Ovary (tissue), 10 donors: ENCODE measurements at places on chromosomes 11 and 22. TPM values are rescaled to one million over a fixed set of nuclear protein-coding genes. Genes with fewer than 3 reads are reported as not detected.

SLC37A2 gene
- 2.3 TPM for total RNA-seq

TST gene
- total RNA-seq: 42.4 TPM

DDX6 gene
- total RNA-seq: 81.6 TPM

C11orf87 gene
- not detected for total RNA-seq

MRPL49 gene
- 53.4 TPM for total RNA-seq

PGA5 gene
- 0.69 TPM for total RNA-seq

OR2AG2 gene
- 0.05 TPM for total RNA-seq

LRRC32 gene
- 35.9 TPM for total RNA-seq

OR51B2 gene
- total RNA-seq: not detected

FAM83F gene
- 2.0 TPM for total RNA-seq

UBASH3B gene
- 2.1 TPM for total RNA-seq

SCO2 gene
- total RNA-seq: 0.73 TPM

MB gene
- not detected for total RNA-seq

NPTXR gene
- 15.4 TPM for total RNA-seq

GLYAT gene
- total RNA-seq: 0.18 TPM

VSIG10L2 gene
- total RNA-seq: 3.3 TPM

KIAA0930 gene
- total RNA-seq: 35.3 TPM

JAML gene
- total RNA-seq: 1.8 TPM

ROBO4 gene
- 6.0 TPM for total RNA-seq
